ENCODE measurements at places on chromosomes 13 and 19.

GRCh38 chr19:47377801-47378200, 28.7 kb downstream of the DHX34 start:
- DNase-seq: no peak

- no peak for DNase-seq
Observed at GRCh38 chr19:54339646-54340358, 840 bp upstream of the LILRA4 start.

DNA sequence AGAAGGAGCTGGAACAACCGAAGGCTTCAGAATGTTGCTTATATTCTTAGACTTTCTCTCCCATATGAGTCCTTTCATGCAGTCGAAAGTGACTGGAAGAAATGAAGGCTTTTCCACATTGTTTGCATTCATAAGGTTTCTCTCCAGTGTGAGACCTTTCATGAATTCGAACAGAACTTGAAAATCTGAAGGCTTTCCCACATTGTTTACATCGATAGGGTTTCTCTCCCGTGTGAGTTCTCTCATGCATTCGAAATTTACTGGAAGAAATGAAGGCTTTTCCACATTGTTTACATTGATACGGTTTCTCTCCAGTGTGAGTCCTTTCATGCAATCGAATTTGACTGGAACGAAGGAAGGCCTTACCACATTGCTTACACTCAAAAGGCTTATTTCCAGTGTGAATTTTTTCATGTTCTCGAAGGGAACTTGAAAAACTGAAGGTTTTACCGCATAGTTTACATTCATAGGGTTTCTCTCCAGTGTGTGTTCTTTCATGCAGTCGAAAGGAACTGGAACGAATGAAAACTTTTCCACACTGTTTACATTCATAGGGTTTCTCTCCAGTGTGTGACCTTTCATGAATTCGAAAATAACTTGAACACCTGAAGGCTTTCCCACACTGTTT, 21.5 kb downstream of the ZNF14 start:
- DNase-seq: no peak

- DNase-seq: peak; percentile 21
Observed at GRCh38 chr13:95480131-95480545, 72.4 kb upstream of the CLDN10 start.

- no peak for DNase-seq
Observed at GRCh38 chr13:113124211-113124970, 1.8 kb downstream of the F10 start.

GRCh38 chr13:40966298-40966697, 52.8 kb downstream of the ELF1 start:
- no peak for DNase-seq
